HFFc6 (cell line): ENCODE measurements at places on chromosomes 1 and 21. TPM values are rescaled to one million over a fixed set of nuclear protein-coding genes. Genes with fewer than 3 reads are reported as not detected.

A3GALT2 gene
- total RNA-seq: not detected in 3 replicates

IL10RB gene
- 25.2 to 31.7 TPM (median 28.4 TPM) in 3 replicates for total RNA-seq

LCE3E gene
- total RNA-seq: not detected in 3 replicates

DNA sequence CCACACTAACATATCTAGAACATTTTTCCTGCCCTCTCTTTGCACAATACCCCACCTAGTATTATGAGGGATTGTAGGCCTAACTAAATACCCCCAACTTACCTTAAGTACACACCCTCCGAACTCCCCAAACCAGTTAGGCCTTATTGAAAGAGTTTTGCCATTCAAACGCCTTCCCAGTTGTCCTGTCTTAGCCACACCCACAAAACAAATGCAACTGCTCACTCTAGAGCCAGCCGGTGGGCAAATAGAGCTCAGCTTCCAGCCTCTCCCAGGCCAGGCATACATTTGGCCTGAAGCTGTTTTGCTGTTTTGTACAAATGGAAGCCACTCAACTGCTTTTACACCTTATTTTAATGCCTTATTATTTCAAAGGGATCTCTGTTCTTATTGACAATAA is 224.2 kb upstream of the RUNX1 start:
- DNase-seq: no peak

- peak; percentile 9 for DNase-seq
Measured at GRCh38 chr1:173914366-173914871, 2.7 kb downstream of the SERPINC1 start.

GRCh38 chr1:27292106-27292505 is 29.9 kb upstream of the TMEM222 start:
- DNase-seq: peak; percentile 61

DNA sequence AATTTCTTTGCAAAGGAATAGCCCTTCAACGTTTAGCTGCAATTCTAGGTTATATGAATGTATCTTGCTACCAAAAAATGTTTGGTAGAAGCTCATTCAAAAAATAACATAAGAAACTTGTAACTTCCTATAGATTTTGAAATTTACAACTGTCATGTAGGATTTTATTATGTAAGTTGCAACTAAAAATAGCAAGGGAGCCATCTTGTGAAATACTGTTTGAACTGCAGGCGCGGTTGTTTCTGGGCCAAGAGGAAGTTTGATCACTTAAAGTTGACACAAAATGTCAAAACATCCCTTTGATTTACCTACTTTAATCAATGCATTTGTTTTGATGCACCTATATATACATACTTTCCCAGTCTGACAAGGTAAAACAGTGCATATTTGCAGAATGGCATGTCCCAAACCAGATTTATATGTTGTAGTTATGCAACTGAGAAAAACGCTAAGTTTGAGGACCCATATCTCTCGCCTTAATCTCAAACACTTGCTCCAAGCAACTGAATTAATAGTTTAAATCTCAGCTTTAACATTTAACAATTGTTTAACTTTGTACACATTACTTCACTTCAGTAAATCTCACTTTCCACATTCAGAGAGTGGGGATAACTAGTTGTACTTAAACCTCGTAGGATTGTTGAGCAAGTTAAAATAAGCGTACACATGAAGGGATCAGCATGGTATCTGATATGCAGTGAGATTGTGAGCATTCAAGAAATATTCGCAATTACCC is 63.9 kb downstream of the KCNK2 start:
- DNase-seq: peak; percentile 18

GRCh38 chr1:200751717-200752116 is 13.0 kb downstream of the CAMSAP2 start:
- no peak for DNase-seq
